ENCODE measurements at places on chromosomes 16 and 17. TPM values are rescaled to one million over a fixed set of nuclear protein-coding genes. Genes with fewer than 3 reads are reported as not detected.

ARMC5 gene
- 12.6 TPM for total RNA-seq

KRT32 gene
- not detected for total RNA-seq

DNA sequence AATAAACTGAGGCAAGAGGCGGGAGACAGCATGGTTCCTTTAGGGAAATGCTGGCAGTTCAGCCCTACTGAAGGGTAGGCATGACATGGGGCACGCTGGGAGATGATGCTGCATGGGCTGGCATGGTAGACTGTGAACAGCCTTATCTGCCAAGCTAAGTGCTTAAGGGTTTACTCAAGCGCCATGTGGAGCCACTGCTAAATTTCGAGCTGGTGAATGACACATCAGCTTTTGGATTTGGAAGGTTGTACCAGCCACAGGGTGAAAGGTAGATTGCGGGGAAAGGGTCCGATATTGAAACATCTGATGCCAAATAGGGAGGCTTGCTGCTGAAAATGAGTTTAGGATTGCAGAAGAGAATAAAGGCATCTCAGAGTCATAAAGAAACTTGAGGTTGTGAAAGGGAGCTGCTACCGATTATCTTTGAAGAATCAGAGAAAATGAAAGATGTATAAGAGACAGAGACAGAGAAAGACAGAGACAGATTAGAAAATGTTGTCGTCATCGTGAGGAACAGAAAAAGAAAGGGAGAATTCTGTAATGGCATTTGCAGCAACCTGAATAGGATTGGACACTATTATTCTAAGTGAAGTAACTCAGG, 16.3 kb downstream of the PIK3R5 start:
- no peak for DNase-seq

GRCh38 chr17:76983075-76983775, 115.0 kb downstream of the MGAT5B start:
- DNase-seq: no peak

DNA sequence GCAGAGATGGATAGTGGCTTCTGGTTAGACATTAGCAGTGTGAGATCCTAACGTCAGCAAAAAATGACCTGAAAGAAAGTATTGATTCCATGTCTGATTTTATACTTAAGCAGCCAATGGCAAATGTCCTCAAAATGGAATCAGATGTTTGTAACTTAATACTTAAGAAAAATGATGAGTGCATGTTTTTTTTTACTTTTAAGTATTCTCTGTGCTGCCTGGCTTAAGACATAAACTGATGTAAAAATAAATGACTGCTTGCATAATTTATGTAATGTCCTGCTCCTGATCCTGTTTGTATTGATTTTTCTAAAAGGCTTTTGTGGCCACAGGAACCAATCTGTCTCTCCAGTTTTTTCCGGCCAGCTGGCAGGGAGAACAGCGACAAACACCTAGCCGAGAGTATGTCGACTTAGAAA, 7.4 kb downstream of the CBFB start:
- DNase-seq: no peak

Measured in pulmonary artery endothelial cell (primary cell).